Activated T-cell treated with anti-CD3 and anti-CD28 coated beads for 1 hour (primary cell): ENCODE measurements at places on chromosomes 13 and 19.

DNA sequence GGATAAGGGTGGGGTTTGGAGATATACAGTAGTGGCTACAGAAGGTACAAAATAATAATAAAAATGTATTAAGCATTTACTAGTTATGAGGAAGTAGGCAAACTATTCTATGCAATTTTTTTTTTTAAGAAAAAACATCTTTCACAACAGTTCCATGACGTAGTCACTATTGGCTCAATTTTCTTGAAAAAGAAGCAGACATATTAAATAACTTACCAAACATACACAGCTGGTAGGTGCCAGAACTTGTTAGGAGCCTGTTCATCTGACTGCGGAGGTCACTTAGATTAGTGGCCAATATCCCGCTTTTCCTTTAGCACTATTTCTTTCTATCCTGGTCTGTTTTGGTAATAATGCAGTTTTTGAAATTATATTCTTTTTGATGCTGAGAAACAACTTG is 593.5 kb downstream of the KCTD12 start:
- DNase-seq = no peak

DNA sequence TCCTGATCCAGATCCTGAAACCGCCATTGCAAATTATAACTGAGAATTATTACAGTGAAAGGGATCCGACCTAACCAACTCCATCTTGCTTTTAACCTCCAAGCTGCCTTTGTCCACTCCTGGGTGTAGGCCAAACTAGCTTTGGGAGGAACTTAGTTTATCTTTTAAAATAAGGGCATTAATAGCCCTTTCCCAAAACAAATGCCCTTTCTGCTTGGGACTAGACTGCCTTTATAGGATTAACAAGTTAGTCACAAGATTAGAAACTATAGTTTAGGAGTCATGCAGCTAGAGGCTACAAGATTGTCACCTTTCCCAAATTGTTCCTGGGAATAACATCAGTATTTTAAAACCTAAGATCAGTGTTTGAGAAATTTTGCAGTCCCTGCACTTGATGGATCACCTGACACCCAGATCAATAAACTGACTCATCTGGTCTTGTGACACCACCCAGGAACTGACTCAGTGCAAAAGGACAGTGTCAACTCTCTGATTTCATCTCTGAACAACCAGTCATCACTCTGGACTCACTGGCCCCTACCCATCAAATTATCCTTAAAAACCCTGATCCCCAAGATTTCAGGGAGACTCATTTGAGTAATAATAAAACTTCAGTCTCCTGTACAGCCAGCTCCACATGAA is 4.1 kb upstream of the ZNF841 start:
- no peak for DNase-seq

DNA sequence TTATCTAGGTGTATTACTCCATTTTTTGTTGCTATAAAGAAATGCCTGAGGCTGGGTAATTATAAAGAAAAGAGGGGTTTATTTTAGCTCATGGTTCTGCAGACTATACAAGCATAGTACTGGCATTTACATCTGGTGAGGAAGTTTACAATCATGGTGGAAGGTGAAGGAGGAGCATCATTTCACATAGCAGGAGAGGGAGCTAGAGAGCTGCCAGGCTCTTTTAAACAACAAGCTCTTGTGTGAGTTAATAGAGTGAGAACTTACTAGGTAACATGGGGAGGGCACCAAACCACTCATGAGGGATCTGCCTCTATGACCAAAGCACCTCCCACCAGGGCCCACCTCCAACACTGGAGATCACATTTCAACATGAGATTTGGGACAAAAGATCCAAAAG is 221.7 kb upstream of the GPC6 start:
- no peak for DNase-seq

GRCh38 chr13:59094181-59094580 is 1069.5 kb downstream of the DIAPH3 start:
- DNase-seq = no peak

GRCh38 chr13:48775804-48776203 is 122.1 kb downstream of the CYSLTR2 start:
- DNase-seq = no peak

- no peak for DNase-seq
These were observed 133.4 kb downstream of the NDFIP2 start for GRCh38 chr13:79614250-79614918.

- DNase-seq = no peak
These were observed 52.1 kb upstream of the AKAP11 start for GRCh38 chr13:42219876-42220275.

- no peak for DNase-seq
These were observed 670.3 kb downstream of the UQCRFS1 start for GRCh38 chr19:28542394-28543243.
